Neuronal stem cell (in vitro differentiated cells): ENCODE measurements at places on chromosomes 11 and 22.

DNA sequence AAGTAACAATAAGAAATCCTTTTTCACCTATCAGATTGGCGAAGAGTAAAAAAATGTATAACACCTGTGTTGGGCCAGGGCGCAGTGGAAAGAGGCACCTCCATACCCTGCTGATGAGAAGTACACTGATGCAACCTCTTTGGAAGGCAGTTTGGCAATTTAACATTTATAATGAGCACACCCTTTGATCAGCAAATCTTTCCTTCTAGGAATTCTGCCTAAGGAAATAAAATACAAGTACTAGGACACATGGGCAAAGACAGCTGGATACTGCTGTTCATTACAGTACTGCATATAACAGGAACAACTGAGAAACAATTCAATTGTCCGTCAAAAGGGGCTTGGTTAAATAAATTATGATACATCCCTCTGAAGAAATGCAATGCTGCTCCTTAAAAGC is 110.1 kb downstream of the RPL27A start:
- DNase-seq = no peak

GRCh38 chr22:49295465-49295743 is 532.3 kb downstream of the BRD1 start:
- DNase-seq = no peak

GRCh38 chr11:63015521-63016215 is at the start of gene SLC22A8:
TSS of gene SLC22A8 (minus strand) at chr11:63015841. CDS start at chr11:63014958, 883 bp downstream.
- DNase-seq = peak; percentile 20

- DNase-seq = no peak
These were observed 259.2 kb upstream of the ANO3 start for GRCh38 chr11:26072614-26073153.

GRCh38 chr22:35307892-35308291 is 8.2 kb downstream of the TOM1 start:
- DNase-seq = no peak

DNA sequence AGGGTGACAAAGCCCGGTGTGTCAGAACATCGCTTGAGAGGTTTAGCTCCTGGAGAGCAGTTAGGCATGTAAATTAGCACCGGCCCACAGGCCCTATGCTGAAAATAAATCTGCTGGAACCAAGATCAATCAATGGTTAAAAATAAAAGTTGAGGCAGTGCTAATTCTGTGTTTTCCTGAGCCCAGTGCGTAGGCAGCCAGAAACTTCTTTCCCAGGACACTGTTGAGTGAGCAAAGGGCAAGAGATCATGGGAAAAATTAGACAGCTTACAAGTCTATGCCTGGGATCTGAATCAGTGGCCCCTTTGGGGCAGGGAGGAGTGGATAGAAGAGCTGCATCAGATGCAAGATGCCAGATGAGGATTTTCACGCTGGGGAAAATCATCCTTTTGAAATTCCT is 539.2 kb downstream of the BUD13 start:
- no peak for DNase-seq

GRCh38 chr11:34787895-34788294 is 128.3 kb downstream of the APIP start:
- DNase-seq = no peak

GRCh38 chr11:11731311-11732083 is 109.7 kb upstream of the GALNT18 start:
- DNase-seq = no peak

GRCh38 chr22:20761536-20761935 is 12.4 kb upstream of the SERPIND1 start:
- DNase-seq = no peak

DNA sequence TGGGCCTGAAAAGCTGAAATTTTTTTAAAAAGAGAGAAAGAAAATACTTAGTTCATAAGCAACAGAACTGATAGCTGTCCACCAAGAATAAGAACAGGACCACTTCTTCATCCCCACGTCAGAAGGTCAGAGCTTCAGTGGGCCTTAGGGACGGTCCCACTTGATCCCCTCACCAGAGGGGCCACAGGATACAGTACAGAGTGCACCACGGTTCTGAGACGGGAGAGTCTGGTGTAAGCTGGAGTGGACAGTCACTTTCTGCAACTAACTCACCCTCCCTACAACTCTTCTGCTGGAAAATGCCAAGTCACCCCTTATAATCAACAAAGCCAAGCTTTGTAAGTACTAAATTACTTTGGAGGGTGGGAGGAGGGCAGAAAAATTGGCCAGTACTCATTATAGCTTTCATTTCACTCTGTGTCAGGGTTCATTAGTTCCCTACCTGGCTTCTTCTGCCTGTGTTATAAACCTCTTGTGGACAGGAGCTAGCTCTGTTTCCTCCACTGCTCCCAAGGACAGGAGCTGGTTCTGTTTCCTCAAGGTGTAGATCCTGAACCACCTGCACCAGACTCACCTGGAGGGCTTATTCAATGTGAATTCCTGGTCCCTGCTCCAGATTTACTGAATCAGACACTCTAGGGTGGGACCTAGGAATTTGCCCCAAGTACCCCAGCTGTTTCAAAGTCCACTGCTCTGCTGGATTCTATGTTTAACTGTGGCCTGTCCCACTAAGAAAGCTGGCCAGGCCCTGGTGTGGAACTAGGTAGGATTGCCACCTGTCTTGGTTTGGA is 39.6 kb downstream of the SCGB1A1 start:
- no peak for DNase-seq

DNA sequence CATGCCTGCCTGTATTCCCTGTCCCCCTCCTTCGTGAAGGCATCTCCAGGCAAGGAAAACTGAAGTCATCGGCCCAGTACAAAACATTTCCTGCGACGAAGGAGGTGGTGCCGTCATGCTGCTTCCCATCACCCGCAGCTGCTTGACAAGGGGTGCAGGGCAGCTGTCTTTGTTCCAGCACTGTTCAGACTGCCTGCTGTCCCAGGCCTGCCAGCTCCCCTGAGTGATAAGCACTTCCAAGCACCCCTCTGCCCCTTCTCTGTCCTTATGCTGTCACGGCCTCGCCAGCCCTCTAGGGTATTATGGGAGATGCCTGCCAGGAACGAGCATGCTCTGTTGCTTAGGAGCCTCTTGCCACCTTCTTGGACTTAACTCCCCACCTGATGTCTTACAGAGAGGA is 37.1 kb upstream of the BSX start:
- no peak for DNase-seq

DNA sequence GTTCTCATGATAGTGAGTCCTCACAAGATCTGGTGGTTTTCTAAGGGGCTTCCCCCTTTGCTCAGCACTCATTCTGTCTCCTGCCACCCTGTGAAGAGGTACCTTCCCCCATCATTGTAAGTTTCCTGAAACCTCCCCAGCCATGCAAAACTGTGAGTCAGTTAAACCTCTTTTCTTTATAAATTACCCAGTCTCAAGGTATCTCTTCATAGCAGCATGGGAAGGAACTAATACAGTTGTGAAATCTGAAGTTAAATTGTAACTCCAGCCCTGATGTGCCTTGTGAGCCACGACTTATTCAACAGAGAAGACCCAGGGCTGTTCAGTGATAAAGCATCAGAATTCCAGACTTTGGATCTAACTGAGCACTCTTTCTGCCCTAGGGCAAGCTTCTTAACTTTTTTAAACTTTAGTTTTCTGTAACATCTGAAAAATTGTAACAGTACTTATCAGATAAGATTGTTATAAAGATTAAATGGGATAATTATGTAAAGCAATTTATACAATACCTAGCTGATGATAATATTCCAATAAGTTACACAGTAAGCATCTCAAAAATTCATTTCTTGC is 220.0 kb downstream of the TRPC6 start:
- DNase-seq = no peak

DNA sequence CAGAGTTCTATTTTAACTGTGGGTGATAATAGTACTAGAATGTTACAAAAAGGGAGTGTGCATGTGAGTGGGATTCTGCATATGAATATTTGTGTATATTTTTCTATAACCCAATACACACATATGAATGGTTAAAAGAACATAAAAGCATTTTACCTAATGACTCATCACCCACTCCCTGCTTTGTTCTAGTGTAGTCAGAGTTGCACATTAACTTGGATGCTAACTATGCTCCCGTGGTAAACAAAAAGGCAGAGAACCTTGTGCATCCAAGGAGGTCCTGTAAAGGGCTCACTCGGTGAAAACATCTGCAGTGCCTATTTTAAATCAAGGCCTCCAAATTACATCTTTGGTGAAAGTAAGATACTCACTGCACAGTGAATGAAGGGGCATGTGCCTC is 1289.4 kb downstream of the LRRC4C start:
- DNase-seq = no peak

GRCh38 chr11:77497368-77497767 is 23.5 kb upstream of the PAK1 start:
- no peak for DNase-seq

DNA sequence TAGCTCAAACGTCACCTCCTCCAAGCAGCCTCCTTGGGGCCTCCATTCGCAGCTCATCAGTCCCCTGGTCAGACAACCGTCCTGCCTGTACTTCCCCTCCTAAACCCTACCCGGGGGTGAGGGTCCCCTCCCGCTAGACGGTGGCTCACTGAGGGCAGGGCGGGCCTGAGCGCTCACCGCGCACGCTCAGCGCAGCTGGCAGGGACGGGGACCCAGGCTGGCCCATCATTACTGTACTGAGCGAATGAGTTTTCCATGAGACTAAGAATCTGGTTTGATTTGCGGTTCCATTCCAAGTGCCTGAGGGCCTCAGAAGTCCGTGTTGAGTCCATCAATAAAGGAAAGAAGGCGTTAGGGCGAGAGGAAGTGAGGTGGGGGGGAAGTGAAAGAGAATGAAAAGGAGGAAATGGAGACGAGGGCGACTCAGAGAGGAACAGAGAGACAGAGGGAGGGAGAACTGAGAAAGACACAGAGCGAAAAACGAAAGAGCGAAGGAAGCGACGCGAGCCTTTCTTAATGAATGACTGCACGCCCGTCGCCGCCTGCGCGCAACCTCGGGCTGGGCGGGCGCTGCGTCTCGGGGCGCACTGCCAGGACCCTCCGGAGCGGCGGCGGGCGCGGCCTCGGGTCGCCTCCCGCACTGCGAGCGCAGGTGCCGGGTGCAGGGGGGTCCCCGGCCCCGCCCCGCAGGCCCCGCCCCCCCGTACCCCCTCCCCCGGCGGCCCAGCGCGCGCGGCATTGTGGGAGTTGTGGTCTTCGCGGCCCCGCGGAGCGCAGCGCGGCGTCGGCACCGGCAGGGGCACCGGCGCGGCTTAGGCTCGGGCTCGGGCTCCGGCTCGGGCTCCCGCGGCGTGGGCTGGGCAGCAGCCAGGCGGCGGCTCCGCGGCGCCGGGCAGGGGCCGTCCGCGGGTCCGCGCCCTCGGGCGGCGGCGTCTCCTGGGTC is at the start of gene ASPHD2:
Gene ASPHD2 (plus strand): TSS at position 746 of the 943 bp plus-strand sequence. CDS start 4,356 bp downstream, outside the sequence.
- peak; percentile 70 for DNase-seq

- DNase-seq = no peak
These were observed 28.0 kb upstream of the FCHSD2 start for GRCh38 chr11:73170140-73170539.

DNA sequence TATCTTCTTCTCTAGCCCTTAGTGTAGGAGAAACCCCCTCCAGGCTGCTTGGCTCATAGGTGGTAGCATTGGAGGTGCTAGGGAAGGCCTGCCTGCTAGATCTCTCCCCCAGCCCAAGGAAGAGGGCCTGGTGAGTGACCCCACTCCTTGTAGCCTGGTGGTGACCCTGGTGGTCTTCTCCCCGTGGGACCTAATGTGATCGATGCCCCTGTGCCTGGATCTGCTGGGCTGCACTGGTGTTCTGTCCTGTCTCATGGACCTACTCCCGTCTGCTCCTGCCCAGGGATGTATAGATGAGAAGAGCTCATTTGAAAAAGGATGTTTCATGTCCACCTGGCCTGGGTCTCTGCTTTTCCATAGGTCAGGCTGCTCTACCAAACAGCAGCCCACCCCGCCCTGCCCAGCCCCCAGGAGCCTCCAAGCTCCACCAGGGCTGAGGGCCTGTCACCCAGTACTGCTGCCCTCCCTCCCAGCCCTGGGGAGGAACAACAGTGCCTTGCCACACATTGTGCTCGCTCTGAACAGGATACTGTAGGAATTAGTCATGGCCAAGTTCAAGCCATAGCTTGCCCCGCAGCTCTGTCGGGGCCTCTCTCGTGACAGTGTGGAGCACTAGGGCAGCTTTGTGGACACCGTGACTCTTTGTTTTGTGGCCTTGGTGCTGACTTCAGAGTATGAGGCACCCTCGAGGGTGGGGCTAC is 19.7 kb downstream of the SLC37A2 start:
- DNase-seq = no peak

DNA sequence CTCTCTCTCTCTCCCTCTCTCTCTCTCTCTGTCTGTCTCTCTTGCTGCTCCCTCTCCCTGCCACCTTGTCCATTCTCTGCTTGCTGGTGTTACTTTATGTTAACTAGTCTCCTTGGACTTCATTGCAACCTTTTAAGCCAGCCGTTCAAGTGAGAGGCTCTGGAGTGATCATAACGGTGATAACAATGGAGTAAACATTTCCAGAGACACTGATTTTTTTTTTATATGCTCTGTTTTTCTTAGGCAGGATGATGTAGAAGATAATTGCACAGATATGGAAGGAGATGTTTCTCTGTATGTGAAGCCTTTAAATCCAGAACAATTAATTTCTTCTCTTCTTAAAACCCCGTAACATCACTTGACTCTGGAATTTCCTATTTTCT is 287.7 kb downstream of the TMEM135 start:
- DNase-seq = no peak

DNA sequence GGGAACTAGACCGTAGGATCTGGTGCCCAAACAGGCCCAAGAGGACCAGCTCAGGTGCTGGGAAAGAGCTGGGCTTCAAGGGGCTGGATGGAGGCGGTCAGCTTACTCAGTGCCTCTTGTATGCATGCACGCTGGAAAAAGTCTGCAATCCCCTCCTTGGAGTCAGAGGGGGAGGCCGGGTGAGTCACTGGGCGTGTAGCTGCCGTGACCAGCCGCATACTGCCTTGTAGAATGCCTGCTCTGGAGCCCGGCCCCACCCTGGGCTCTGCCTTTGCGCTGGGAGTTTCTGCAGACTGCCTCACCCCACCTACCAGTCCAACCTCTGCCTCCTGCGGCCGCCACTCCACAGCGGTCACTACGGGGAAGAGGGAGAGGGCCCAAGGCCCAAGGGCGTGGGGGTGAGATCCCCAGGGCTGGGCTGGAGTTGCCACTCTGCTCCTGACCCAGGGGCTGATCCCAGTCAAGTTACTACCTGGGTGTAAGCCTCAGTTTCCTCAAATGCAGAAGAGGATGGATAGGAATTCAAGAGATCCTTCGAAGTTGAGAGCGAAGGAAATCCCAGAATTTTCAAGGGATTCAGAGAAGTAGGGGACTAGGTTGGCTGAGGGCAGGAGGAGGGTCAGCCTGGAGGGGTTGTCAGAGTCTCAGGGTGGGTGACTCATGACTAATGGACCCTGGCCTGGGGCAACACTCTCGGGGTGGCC is 4.2 kb downstream of the MRGPRF start:
- no peak for DNase-seq

GRCh38 chr11:131910523-131911387 is 540.3 kb downstream of the NTM start:
- peak; percentile 48 for DNase-seq
